ENCODE measurements at places on chromosomes 2 and 18. TPM values are rescaled to one million over a fixed set of nuclear protein-coding genes. Genes with fewer than 3 reads are reported as not detected.

Gene PSMA8
- 0.37 TPM for total RNA-seq

Gene PLCL1
- not detected for total RNA-seq

Gene DQX1
- 1.8 TPM for total RNA-seq

Gene ADRA2B
- total RNA-seq = 0.11 TPM

Gene SLC9A2
- total RNA-seq = not detected

Gene GCC2
- 43.9 TPM for total RNA-seq

Gene APLF
- 6.8 TPM for total RNA-seq

Gene CCDC121
- total RNA-seq = 4.7 TPM
